ENCODE measurements at places on chromosomes 7 and 10.

GRCh38 chr10:4685491-4685890 is 140.5 kb upstream of the AKR1E2 start:
- DNase-seq = no peak

DNA sequence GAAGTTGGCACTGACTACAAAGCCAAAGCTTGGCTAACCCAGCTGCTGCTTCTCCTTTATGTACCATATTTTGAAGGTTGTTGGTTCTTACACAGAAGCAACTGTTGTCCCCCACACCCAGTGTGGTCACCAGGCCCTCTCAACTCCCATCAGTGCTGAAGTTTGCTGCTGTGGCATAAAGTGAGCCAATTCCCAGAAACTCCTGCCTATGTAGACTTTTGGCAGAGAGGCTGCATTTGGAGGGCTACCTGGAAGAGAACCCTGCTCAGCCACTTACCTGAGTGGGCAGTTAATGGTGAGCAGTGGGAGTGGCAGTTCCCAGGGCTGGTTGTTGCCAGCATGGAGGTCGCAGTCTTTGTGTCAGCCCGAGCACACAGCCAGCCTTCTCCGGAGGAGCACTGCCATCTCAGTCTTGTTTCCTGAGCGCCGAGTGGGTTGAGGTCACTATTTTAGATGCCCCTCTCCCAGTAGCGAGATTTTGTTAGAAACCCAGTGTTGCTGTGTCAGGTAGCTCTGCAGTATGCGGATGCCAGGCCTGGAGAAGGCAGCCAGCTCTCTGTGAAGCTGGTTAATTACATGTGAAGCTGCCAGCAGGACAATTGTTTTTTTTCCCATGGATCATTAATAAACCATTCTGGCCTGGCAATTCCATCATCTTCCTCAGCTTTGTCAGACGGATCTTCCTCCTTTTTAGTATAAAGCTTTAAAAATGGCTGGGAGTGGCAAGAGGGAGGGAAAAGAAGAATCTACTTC is 24.5 kb downstream of the LRRC4 start:
- DNase-seq = no peak

DNA sequence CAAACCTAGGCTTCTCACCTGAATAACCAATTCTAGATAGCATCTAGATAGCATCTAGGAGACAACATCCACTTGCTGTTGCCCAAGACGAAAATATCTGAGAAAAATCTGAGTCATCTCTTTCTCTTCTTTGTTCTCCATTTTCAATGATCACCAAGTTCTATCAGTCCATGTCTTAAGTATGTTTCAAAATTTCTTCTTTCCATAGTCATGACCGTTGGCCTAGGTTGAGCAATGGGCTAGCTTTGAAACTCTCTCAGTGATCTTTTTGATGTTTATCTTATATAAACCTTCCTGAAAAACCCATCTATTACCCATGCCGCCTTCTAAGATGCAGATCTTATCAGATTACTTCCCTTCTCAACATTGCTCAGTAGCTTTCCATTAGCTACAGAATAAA is 23.4 kb upstream of the CASD1 start:
- no peak for DNase-seq

GRCh38 chr7:156000601-156001396 is 188.5 kb upstream of the SHH start:
- DNase-seq = no peak

GRCh38 chr7:115952832-115953231 is 77.7 kb downstream of the TFEC start:
- DNase-seq = no peak

DNA sequence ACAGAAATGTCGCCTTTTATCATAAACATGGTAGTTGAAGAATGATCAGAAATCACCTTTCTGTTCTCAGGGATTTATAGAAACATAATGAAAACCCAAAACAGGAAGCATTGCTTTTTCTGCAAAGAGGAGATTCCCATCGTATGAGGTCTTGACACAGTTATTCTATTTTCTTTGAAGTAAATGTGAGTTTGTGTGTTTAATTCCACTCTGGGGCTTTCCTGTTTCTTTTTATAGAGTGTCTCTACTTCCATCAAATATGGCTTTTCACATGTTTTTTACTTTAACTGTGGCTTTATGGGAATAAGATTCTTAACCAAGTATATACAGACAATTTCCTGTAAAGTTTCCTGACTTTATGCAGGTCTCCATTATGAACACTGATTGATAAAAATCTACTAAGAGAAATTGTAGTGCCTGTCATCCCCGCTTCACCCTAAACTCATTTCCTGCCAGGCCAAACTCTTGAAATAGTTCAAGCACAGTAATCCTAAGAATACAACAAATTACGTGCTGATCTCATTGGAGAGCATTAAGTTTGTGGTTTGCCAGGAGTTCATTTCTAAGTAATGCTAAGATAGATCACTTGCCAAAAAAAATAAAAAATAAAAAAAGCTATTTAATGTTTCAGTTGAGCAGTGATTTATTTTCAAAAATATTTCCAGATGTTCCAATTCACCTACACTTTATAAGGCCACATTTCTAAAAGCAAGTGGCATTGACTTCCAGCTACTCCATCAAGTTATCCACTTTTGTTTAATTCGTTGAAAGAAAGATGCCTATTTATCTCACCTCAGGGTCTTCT is 52.2 kb upstream of the SEC61G start:
- DNase-seq = no peak

DNA sequence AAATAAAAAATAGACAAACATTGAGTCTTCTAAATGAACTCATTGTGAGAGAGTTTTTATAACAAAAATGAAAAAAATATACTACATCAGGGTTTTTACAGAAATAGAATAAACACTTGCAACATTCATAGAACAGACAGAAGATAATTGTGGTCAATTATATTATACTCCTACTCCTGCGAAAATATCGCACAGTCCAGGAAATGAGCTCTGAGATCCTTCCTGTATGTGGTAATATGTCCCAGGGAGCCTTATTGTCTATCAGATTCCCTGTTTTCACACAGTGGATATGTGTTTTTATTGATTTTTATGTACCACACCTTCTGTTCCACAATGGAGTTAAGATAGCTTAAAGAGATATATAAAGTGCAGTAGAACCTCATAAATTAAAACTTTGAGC is 27.5 kb upstream of the RELN start:
- no peak for DNase-seq

DNA sequence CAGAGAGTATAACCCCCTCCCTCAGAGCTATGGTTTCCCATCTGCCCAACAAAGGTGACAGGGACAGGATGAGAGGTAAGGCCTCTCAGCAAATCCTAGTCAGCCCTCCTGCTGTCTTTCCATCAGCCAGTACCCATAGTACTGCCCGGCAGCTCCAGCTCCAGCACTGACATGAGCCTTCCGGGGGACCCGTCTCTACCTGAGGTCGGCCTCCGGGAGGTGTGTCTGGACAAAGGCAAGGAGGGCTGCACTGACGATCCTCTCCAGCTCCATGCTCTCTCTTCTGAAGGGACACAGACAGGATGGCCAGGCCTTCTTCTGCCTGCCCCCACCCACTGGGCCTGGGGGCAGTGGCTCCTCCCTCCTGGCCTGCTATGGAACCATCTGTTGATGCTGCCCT is 4.3 kb downstream of the FBXL15 start:
- DNase-seq = no peak

DNA sequence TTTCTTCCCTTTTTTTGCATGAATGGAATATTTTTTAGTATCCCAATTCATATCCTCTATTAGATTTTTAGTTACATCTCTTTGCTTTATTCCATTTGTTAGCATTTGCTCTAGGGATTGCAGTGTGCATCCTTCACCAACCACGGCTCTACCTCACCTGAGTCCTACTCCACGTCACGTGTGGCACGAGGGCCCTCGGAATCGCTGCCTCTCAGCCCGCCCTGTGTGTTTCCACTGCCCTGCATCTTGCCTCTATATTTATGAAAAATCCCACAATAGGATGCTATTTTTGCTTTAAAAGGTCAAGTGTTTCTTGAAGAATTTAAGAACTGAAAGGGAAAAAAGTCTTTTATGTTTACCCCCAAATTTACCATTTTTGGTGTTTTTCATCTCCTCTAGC is 41.0 kb downstream of the CFAP46 start:
- no peak for DNase-seq

DNA sequence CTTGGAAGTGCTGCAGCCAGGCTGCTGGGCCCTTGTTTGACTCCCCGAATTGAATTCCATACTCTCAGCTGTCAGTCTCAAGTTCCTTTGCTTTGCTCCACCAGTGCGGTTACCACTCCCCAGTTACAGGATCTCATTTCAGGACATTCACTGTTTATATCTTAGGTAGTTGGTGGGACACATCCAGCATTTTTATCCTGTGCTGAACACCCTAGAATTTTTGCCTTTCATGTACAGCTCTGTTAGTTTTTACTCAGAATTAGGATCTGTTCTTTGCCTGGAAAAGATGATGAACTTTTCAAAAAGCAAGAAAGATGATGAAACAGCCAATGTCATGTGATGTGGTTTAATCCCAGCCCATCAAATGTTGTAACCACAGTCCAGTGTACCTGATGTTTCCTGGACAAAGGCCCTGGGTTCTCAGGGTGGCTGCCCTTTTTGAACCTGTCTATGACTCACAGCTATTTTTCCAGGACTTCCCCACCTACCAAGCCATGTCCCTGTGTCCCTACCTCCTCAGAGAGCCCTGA is 149.7 kb downstream of the NOC3L start:
- DNase-seq = no peak

- no peak for DNase-seq
Observed at GRCh38 chr10:25104441-25104840, 70.4 kb upstream of the GPR158 start.

DNA sequence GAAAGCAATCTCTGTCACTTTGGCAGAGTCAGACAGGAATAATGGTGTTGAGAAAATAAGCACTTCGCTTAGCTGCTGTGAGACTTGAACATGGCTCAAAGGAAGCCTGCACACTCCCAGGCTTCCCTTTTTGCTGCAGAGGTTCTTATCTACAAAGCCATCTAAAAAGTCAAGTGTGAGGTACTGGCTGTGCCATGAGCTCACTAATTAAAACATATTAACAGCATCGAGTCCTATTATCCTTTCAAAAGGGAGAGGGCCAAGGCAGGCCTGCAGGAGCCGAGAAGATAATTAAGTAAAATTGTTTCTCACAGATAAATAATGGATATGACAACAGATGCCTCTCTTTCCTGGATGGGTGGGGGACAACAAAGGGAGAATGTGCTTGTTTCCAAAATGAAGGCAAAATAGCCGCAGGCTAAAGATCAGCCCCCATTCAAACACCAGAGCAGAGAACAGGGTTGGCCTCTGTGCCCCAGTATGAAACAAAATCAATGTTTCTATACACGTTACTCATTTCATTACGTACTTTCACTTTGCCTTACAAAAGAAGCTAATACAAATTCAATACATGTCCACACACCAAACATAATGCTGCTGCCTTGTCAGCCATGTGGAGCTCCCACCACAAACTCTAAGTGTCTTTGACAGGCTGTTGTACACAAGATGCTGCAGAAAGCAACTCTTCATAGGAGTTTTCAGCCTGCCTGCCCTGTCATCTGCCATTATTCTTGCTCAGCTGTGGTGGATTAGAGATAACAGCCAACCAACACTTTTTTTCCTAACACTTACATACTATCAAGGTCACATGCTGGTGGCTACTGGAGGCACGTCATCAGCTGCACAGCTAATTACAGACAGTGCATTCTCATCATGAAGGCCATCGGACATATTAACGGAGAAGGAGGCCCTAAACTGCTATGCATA is 55.3 kb downstream of the ELAPOR2 start:
- no peak for DNase-seq

DNA sequence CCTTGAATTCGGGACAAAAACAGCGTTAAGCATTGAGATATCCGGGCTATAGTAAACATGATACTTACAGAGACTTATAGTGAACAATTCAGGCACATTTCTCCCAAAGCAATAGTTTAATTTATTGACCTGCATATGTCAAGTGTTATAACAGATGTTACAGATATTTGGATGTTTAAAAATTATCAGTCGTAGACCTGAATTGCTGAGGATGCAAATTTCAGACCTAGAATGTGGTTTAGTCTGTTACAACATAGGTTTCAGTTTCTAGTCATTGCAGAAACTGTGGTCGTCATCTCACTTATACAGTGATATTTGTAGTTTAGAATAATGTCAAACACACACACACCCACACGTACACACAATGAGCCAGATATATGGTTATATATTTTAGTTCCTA is 85.2 kb downstream of the VTI1A start:
- DNase-seq = peak; percentile 16

- no peak for DNase-seq
Observed at GRCh38 chr10:60495338-60496055, 105.8 kb upstream of the ANK3 start.

DNA sequence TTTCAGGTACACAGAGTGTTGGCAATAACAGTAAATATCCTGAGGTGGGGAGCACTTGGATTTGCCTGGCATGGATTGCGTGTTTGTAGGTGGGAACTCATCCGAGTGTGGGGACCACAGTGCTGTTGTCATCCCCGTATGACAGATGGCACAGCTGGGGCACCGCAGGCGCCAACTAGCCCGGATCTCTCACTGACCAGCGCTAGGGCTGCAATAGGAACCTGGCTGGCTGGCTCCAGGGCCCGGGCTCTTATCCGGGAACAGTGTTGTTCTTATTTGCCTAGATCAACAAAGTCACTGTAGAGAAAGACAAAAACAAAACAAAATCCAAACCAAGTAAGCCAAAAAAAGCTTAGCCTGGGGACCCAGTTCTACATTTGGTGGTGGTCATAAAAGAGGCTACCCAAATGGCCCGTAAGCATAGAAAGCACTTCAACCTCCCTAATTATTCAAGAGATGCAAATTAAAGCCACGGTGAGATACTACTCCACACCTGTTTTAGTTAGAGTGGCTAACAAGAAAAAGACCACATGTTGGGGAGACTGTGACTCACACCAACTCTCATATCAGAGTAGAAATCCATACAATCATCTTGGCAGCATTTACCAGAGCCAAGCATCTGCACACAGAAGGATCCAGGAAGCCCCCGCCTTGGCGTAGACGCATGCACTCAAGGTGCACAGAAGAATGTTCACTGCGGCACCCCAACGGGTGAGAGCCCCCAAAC is 27.2 kb upstream of the PFKFB3 start:
- no peak for DNase-seq

GRCh38 chr7:47738563-47739166 is 156.8 kb upstream of the TNS3 start:
- no peak for DNase-seq

DNA sequence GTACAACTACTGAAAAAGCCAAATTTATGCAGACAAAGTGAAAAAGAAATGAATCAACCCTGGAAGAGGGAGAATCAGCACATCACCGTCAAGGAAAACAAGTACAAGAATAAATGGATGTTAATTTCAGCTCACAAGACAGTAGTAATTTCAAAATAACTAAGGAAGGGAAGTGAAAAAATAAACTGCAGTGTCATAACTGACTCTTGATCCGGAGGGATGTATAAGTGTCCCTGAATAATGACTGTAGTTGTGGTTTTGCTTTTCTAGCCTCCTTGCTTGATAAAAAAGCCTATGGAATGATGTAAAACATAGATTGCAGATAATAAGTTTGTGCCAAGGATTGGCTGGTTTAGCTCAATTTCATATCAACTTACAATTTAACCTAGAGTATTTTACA is 721.1 kb upstream of the C7orf33 start:
- no peak for DNase-seq

- DNase-seq = no peak
Observed at GRCh38 chr7:32958046-32959025, 1.1 kb downstream of the FKBP9 start.

All from activated CD4-positive, alpha-beta T cell treated with anti-CD3 and anti-CD28 coated beads, Interleukin-2, amount 10 ng/mL, durations not matched to agents 7 days and 5 days (primary cell).